ENCODE measurements at places on chromosomes 4 and X.

GRCh38 chr4:153233761-153234371 lies 29.6 kb downstream of the TRIM2 start:
- no peak for DNase-seq

GRCh38 chr4:112143781-112144180 lies 1.5 kb upstream of the FAM241A start:
- DNase-seq = no peak

DNA sequence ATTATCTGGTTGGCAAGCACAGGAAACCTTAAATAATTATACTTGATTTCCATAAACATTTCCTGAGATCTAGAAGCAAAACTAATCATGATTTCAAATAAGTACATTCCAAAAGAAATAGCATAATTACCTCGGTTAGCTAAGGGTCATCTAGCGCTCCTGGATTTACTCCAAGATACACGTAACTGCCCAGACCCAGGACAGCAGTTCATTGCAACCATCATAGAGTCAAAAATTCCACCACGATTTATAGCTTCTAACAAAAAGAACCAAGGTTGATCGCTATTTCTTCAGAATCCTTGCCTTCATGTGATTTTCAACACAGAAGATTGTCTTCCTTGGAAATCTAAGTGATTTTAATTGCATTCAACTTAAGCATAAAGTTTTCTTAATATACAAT lies 1235.5 kb upstream of the TENM3 start:
- DNase-seq = no peak

GRCh38 chrX:46247456-46247855 lies 297.8 kb downstream of the ZNF674 start:
- no peak for DNase-seq

DNA sequence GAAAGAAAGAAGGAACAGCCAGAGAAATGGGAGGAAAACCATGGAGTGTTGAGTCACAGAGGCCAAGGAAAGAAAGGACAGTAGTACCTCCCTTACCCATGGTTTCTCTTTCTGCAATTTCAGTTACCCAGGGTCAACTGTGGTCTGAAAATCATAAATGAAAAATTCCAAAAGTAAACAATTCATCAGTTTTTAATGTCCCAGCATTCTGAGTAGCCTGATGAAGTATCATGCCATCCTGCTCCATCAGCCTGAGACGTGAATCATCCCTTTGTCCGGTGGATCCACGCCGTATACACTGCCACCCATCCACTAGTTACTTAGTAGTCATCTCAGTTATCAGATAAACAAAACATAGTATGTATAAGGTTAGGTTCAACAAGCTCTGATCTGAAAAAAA lies 114.2 kb downstream of the COMMD8 start:
- DNase-seq = no peak

GRCh38 chrX:703466-703865 lies 72.9 kb downstream of the SHOX start:
- DNase-seq = no peak

DNA sequence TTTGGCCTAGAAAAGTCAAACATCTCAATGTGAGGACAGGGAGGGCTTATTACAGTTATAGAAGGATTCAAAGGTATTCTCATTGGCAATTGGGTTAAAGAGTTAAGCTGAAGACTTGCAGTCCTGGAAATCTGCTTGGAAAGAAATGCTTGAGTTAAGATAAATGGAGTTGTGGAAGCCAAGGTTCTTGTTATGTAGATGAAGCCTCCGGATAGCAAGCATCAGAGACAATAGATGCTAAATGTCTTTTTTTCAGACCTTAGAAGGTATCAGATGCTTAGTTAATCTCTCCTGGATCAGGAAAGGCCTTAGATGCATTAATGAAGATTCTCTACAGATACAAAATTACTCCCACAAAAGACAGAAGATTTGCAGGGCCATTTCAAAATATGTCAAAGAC lies 299.3 kb downstream of the CFAP47 start:
- no peak for DNase-seq

DNA sequence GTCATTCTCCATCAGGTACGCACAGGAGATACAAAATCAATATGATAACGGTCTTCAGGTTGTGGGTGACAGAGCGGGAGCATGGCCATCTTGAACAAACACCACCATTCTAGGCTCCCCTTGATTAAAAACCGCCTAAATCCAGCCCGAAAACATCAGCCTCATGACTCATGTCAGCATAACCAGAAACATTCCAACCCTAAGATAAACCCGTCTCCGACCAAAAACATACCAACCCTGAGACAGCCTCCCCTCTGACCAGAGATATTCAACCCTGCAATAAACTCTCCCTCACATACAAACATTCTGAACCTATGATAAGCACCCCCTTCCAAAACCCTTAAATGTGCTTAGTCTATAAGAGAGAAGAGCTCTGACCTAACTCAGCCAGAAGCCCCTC lies 157.9 kb downstream of the DHRSX start:
- no peak for DNase-seq

- DNase-seq = no peak
Observed at GRCh38 chrX:22012931-22013330, 19.2 kb upstream of the PHEX start.

- peak; percentile 94 for DNase-seq
Observed at GRCh38 chr4:31995943-31996901, 1276.1 kb downstream of the PCDH7 start.

- peak; percentile 14 for DNase-seq
Observed at GRCh38 chr4:123545667-123546572, 149.3 kb downstream of the SPRY1 start.

- DNase-seq = peak; percentile 19
Observed at GRCh38 chrX:20265221-20265725, 1.4 kb downstream of the RPS6KA3 start.

DNA sequence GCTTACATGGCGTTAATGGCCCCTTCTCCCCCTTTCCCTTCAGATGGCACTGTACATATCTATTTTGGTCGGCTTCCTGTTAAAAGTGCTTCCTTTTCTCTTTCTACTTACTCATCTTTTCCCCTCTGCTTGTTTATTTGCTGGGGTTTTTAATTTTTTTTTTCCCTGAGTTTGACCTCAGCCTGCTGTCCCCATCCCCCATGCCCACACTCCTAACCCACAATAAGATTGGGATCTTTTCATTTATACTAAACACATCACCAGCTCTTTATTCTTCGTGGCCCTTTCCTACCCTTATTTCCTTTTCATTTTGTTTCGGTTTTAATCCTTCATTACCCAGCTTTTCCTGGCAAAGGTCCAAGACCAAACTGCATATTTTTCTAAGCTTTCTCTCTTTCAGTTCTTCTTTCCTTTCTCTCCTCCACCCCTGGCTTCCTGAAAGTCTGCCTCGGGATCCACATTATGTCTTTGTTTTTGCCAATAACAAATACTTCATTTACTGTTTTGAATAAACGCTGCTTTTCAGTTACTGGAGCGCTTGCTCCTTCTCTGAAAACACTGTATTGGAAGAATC lies 152.0 kb upstream of the USP9X start:
- DNase-seq = no peak

GRCh38 chr4:70734168-70734954 lies 12.6 kb downstream of the RUFY3 start:
- DNase-seq = no peak
